ENCODE measurements at places on chromosomes 1 and 21. TPM values are rescaled to one million over a fixed set of nuclear protein-coding genes. Genes with fewer than 3 reads are reported as not detected.

The ELAPOR1 gene
- total RNA-seq, result 1.2 TPM

The BLACAT1 gene
- total RNA-seq, result 2.2 TPM

The F13B gene
- not detected for total RNA-seq

The CLCA1 gene
- not detected for total RNA-seq

GRCh38 chr1:7888248-7889081 lies 35.6 kb upstream of the UTS2 start:
- no peak overlapping the region for H3K27ac ChIP-seq
- H3K27me3 ChIP-seq, result no peaks in the 10 kb centered on the region
- H3K4me1 ChIP-seq, result peaks cover 16% of the 10 kb centered on the region
- no peaks in the 10 kb centered on the region for H3K36me3 ChIP-seq

- no peaks in the 10 kb centered on the region for H3K27me3 ChIP-seq
- H3K27ac ChIP-seq, result no peak overlapping the region
- no peaks in the 10 kb centered on the region for H3K4me1 ChIP-seq
- no peak overlapping the region for H3K4me3 ChIP-seq
- peak; percentile 40 for DNase-seq
Measured at GRCh38 chr1:39539252-39539790, 37.3 kb downstream of the PABPC4 start.

- no peak for DNase-seq
- no peak overlapping the region for H3K4me3 ChIP-seq
- H3K36me3 ChIP-seq, result no peaks in the 10 kb centered on the region
- H3K4me1 ChIP-seq, result no peaks in the 10 kb centered on the region
- H3K27ac ChIP-seq, result no peak overlapping the region
Measured at GRCh38 chr1:23657659-23658275, 33.8 kb upstream of the RPL11 start.

- H3K27me3 ChIP-seq, result no peaks in the 10 kb centered on the region
Measured at GRCh38 chr1:21115098-21115760, 61.5 kb downstream of the EIF4G3 start.

DNA sequence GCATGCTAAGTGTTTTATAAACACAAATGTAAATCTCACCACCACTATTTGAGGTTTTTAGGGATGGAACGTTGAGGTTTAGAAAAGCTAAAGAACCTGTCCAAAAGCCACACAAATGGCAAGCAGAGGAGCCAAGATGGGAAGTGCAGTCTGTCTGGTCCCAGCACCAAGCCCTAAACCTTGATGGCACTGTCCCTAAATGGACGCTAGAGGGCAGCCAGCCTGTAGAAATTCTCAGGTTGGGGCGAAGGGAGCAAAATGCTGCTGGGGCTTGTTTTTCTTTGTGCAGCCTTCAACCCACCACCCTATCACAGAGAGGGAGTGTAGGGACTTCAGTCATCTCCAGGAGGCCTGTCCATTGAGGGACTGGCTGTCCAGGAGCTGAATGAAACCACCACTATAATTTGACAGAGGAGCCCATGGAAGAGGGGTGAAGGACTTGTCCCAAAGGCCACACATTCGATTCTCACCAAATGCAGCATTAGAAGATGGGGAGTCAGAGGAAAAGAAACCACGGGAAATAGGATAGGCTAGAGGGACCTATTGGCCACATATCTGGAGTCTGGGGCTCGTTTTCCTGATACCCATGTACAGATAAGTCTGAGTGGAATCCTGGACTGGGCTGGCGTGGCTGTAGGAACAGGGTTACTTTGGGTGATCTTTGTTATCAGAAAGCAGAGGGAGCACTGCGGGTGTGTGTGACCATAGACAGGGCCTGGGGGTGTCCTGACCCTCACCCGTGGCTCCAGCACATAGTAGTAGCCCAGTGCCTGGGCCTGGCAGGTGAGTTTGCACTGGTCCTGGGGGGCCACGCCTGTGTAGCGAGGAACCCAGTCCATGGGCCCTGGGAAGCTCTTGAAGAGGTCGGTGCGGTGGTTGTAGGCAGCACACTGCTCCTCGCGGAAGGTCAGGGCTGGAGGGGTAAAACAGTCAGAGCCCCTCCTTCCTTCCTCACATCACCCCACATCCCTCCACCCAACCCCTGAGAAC lies 6.1 kb downstream of the ADAMTS4 start:
- peak; percentile 27 for DNase-seq
- H3K27ac ChIP-seq, result no peak overlapping the region
- no peaks in the 10 kb centered on the region for H3K27me3 ChIP-seq

- no peak overlapping the region for H3K4me3 ChIP-seq
- DNase-seq, result peak; percentile 81
- H3K4me1 ChIP-seq, result peaks cover 8% of the 10 kb centered on the region
- H3K27ac ChIP-seq, result no peak overlapping the region
Measured at GRCh38 chr1:41122851-41123518, 101.5 kb upstream of the SLFNL1 start.

DNA sequence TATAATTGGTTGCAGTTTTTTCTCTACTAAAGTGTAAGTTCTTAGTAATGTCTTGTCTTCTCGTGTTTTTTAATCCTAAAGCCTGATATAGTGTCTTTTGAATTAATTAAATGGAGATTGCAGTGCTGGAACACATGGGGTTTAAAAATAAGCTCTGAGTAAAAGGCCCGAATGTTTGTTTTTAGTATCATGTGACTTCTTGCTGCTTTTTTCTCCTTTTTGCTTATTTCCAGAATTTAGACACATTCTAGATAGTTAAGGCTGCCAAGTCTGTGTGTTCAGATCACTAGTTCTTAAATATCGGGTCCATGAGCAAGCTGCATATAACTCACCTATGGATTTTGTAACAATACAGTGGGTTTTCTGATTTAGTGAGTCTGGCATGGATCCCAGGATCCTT lies 27.5 kb downstream of the KCTD3 start:
- no peak overlapping the region for H3K4me3 ChIP-seq
- no peak overlapping the region for H3K27ac ChIP-seq
- no peak for DNase-seq
- H3K36me3 ChIP-seq, result peaks cover 5% of the 10 kb centered on the region
- peaks cover 12% of the 10 kb centered on the region for H3K4me1 ChIP-seq

DNA sequence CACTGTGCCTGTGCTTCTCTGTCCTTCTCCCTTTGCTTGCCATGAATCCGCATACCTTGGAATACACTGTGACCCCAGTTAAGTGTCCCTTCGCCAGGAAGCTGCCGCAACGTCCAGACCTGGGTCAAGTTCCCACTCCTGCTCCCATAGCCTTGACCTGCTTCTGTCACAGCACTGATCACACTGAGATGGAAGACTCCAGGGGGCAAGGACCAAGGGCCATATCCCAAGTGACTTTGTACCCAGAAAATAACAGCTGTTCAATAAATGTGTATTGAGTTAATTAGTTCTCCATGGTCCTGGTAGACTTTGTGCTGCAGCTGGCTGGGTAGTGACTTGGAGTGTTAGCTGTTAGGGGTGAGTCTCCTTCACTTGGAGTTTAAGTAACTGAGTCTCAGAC lies 25.8 kb downstream of the SLC5A9 start:
- no peak overlapping the region for H3K27ac ChIP-seq
- no peaks in the 10 kb centered on the region for H3K27me3 ChIP-seq
- H3K4me3 ChIP-seq, result no peak overlapping the region
- H3K36me3 ChIP-seq, result no peaks in the 10 kb centered on the region

DNA sequence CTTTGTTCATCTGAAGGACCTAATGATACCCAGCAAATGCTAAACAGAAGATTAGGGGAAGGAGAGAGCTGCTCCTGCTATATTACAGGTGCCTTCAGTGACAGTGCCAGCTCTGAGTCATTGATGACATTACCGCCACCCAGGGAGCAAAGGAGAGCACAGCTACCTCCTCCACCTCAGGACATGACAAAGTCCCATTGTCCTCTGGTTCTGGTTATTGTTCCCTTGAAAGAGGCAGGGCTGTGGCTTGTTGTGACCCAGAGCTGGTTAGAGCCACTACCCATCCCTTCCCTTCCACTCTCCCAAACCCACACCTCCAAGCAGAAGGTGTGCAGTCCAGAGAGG lies 363.5 kb upstream of the DUSP10 start:
- no peak overlapping the region for H3K4me3 ChIP-seq
- H3K36me3 ChIP-seq, result no peaks in the 10 kb centered on the region
- H3K27ac ChIP-seq, result no peak overlapping the region

DNA sequence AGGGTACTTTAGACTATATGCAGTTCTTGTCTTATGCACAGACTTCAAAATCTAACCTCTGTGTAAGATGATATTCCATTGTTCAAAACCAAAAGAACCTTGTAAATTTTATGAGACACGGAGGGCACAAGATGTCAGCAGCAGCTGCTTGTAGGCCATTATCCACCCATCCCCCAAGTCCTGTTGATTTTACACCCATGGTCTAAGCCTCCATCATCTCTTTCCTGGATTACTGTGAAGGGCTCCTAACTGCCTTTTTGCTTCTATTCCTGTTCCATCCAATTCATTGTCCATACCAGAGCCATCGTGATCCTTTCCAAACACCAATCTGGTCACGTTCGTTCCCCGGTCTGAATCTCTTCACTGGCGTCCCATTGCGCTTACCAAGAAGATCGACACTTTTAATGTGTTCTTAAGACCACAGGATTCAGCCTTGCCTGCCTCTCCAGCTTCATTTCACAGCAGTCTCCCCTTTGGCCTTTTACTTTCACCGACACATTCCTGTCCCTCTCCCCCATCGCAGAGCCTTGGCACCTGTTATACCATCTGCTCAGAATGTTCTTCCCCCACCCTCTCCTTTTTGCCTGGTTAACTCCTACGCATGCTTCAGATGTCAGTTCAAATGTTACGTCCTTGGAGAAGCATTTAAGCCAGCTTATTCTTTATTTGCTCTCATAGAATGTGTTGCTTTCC lies 107.3 kb upstream of the POU3F1 start:
- no peaks in the 10 kb centered on the region for H3K36me3 ChIP-seq
- DNase-seq, result no peak
- H3K4me3 ChIP-seq, result no peak overlapping the region
- no peaks in the 10 kb centered on the region for H3K4me1 ChIP-seq
- peaks cover 4% of the 10 kb centered on the region for H3K27me3 ChIP-seq
- H3K27ac ChIP-seq, result no peak overlapping the region

DNA sequence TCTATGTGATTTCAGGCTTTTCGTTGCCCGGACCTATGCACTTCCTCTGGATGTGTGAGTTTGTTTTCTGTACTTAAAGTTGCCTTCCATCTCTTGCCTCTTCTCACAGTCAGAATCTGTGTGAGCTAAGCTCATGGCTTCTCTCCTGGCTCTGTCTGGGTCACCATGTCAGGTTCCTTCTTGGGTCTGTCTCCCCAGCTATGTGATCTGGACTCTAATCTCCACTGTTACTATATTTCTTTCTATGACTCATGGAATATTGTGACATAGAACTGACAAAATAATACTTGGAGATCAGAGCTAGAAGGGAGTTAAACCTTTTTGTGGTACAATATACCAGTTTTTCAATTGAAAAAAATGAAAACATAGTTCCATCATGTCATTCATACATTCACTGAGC lies 172.7 kb upstream of the FGGY start:
- no peaks in the 10 kb centered on the region for H3K27me3 ChIP-seq
- DNase-seq, result no peak
- no peaks in the 10 kb centered on the region for H3K36me3 ChIP-seq
- peak overlapping the region; percentile 74 for H3K27ac ChIP-seq
- peaks cover 41% of the 10 kb centered on the region for H3K4me1 ChIP-seq

- no peak overlapping the region for H3K4me3 ChIP-seq
- H3K27me3 ChIP-seq, result peaks cover 28% of the 10 kb centered on the region
- no peaks in the 10 kb centered on the region for H3K36me3 ChIP-seq
- peak; percentile 6 for DNase-seq
- H3K27ac ChIP-seq, result no peak overlapping the region
Measured at GRCh38 chr1:223628233-223629125, 37.0 kb downstream of the CAPN8 start.

DNA sequence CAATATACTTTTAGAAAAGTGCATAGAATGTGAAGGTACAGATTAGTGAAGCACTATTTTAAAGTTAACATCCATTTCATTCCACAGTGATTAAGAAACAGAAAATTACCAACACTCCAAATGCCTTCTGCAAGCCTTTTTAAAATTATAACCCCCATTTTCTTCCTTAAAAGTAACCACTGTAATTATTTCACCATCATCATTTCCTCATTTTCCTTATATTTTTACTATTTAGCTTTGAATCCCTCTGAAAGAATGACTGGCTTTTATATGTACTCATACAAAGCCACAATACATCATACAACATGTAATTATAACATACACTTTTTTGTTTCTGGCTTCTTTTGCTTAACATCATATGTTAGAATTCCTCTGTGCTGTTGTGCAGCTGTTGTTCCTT lies 6.5 kb upstream of the NEGR1 start:
- no peak overlapping the region for H3K4me3 ChIP-seq
- H3K4me1 ChIP-seq, result peaks cover 6% of the 10 kb centered on the region
- H3K36me3 ChIP-seq, result no peaks in the 10 kb centered on the region
- H3K27me3 ChIP-seq, result no peaks in the 10 kb centered on the region

- no peaks in the 10 kb centered on the region for H3K36me3 ChIP-seq
- no peak for DNase-seq
- H3K4me1 ChIP-seq, result no peaks in the 10 kb centered on the region
- no peak overlapping the region for H3K4me3 ChIP-seq
- no peak overlapping the region for H3K27ac ChIP-seq
Measured at GRCh38 chr1:119429687-119430086, 14.7 kb downstream of the HSD3B2 start.

- peaks cover 3% of the 10 kb centered on the region for H3K4me1 ChIP-seq
- H3K27ac ChIP-seq, result no peak overlapping the region
- H3K4me3 ChIP-seq, result no peak overlapping the region
- no peaks in the 10 kb centered on the region for H3K36me3 ChIP-seq
Measured at GRCh38 chr1:97350662-97351061, 570.2 kb downstream of the DPYD start.

DNA sequence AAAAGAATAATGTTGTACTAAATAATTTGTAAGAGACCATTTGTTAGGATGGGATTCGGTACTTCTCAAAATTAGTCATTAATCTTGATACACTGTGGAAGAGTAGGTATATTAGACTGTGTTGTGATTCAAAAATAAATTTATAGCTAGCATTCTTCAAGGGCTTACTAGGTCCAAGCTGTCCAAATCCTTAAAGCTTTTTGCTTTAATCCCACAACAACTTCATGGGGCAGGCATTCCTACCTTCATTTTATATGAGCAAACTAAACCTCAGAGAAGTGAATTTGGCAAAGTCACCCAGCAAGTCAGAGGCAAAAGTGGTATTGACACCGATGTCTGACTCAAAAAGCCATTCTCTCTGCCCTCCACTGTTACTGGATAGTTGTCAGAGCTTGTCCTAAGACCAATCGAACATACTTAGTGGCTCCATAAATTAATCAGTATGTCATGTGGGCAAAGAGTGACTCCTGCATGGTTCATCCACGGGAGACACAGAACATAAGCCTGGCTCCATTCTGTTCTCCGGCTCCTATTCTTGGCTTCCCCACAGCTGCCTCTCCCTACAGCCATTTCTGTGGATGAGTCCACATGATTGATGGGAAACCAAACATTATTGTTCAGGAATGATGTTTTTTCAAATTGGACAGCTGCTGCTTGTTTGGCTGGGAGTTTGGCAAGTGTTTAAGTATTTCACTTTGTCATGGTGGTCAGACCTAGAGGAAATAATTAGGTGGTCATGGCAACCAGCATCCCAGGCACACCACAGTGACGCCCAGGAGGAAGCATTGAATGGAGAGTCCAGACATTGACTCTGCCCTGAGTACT lies 133.4 kb upstream of the FGGY start:
- H3K27ac ChIP-seq, result peak overlapping the region; percentile 34
- H3K4me1 ChIP-seq, result peaks cover 12% of the 10 kb centered on the region
- no peaks in the 10 kb centered on the region for H3K27me3 ChIP-seq
- H3K4me3 ChIP-seq, result no peak overlapping the region

GRCh38 chr21:15437883-15438282 lies 291.9 kb upstream of the USP25 start:
- no peaks in the 10 kb centered on the region for H3K36me3 ChIP-seq
- no peaks in the 10 kb centered on the region for H3K27me3 ChIP-seq
- peak; percentile 91 for DNase-seq
- H3K4me1 ChIP-seq, result no peaks in the 10 kb centered on the region
- no peak overlapping the region for H3K4me3 ChIP-seq
